ENCODE measurements at places on chromosomes 13 and 19. TPM values are rescaled to one million over a fixed set of nuclear protein-coding genes. Genes with fewer than 3 reads are reported as not detected.
A peak's percentile ranks its signal among the peaks of the same experiment; 100 is the strongest.

DNA sequence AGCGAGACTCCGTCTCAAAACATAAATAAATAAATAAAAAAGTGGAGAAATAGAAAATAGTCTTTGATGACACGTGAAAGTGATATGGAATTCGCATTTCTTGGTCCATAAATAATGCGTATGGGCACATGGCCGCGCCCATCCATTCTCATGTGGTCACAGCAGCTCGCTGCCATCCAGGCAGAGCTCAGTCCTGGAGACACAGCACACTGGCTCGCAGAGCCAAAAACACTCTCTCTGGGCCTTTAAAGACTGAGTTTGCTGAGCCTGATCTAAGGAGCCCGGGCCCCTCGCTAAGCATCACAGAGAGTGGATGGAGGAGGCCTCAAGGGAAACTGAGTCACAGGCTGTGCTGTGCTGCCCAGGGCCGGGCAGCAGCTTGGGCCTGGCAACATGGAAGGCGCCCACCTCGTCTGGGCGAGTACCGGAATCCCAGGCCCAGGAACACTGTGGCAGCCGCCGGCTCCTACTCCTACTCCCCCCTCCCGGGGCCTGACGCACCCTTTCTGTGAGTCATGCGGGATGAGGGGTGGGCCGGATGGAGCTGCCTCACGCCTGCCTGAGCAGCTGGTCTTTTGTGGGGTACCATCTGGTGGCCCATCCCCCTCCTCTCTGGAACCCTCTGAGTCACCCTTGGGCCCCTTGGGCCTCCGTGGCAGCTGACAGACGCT, 28.9 kb upstream of the CACTIN start:
- no peak for DNase-seq

DNA sequence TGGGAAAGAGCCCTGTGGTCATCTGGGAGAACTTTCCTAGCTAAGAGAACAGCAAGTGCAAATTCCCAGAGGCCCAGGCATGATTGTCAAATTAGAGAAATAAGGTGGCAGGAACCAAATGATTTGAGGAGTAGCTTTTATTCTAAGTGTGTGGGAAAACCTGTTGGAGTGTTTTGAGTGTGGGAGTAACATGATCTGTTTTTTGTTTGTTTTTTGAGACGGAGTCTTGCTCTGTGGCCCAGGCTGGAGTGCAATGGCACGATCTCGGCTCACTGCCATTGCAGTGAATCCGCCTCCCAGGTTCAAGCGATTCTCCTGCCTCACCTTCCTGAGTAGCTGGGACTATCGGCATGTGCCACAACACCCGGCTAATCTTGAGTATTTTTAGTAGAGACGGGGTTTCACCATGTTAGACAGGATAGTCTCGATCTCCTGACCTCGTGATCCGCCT, 2.4 kb downstream of the SAE1 start:
- no peak for DNase-seq

- DNase-seq: no peak
Observed at GRCh38 chr13:108680011-108680410, 50.6 kb downstream of the MYO16 start.

GRCh38 chr19:16595097-16595496, 22.9 kb upstream of the SLC35E1 start:
- DNase-seq: no peak

Gene IGFL3
- polyA plus RNA-seq: not detected

GRCh38 chr13:29782798-29783197, 67.6 kb downstream of the UBL3 start:
- DNase-seq: no peak

Gene ZNF256
- polyA plus RNA-seq: 6.9 TPM

DNA sequence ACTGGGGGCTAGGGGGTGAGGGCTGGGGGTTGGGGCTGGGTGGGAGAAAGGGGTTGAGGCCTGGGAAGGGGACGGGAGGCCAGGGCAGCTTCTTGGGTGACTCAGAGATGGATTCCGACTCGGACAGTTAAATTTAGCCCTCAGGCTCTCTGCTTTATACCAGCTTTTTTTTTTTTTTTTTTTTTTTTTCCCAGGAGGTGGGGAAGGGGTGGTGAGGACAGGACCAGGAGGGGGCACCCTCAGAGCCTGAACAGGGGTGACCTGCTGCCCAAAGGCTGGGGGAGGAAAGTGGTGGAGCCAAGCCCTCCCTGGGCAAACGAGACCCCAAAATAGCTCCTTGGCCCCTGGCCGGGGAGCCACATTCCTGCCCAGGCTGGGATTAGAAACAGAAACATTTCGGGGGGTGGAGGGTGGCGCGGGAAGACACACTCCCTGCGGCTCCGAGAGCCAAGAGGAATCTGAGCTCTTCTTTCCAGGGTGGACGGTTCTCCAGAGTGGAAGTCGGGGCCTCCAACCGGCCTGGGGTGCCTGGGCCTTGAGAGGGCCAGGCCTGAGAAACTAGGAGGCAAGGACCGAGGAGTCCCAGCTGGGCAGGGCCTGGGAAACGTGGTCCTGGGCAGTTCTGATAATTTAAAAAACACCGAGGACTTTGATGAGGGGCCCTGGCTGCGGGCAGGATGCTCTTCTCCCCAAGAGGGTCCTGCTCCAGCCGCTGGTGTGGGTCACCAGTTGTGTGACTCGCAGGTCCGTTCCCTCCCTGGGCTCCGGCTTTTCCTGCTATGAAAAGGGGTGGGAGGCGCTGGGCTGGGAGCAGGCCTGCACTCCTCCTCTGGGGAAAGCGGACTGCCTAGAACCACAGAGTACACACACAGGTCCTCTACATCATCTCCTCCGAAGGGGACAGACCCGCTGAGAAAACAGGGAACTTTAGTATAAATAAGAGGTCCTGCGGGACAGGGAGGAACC, 813 bp upstream of the DMPK start:
- no peak for DNase-seq

- DNase-seq: peak; percentile 51
Observed at GRCh38 chr13:43766725-43767124, 20.0 kb downstream of the ENOX1 start.

DNA sequence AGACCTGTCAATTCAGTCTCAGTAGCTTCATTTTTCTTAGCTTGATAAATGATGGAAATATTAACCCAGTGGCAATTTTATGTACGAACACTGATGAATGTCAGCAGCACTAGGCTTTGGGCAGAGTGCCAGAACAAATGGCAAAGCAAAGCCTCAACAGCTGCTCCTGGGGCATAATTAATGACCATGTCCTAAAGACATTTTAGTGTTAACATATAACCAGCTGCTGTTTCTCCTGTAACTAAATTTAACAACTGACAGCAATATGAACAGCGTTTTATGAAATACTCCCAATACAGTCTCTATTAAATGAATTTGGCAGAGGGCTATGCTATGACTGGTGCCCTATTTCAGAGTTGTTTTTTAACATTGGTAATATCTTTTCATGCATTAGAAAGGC, 47.1 kb downstream of the ZNF568 start:
- peak; percentile 52 for DNase-seq

- no peak for DNase-seq
Observed at GRCh38 chr19:58558066-58558622, at the start of gene UBE2M. TSS of gene UBE2M (minus strand) at chr19:58558611. CDS start at chr19:58558381, 230 bp downstream.

DNA sequence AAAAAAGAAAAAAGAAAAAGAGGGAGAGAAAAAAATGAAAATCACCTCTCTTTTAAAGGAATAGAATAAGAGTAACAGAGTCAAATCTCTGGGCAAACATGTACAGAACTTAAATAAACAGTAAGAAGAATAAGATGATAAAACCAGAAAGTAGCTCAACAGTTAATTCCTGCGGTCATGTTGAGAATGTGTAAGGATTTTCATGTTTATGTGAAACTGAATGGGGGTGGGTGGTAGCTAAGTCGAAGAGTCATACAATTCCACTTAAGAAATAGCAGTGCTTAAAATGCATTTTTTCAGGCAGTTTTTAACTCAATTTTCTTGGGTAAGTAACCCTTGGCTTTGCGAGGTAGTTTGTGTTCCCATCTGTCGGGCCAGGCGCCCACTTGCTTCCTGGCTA, 60.9 kb downstream of the PEX11G start:
- DNase-seq: no peak

DNA sequence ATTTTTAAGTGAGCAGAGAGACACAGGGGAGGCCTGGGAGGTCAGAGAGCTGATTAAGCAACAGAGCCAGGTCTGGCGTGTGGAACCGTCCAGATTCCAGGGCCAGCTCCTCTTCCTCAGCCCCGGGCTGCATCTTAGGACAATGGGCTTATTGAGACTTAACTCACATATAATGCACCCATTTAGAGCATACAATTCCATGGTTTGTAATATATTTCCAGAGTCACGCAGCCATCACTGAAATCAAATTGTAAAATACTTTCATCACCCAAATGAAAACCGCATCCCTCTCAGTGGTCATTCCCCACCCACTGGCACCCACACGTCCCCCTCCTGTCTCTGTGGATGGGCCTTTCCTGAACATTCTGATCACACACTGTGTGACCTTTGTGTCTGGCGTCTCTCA, 2.1 kb upstream of the HMG20B start:
- DNase-seq: no peak

GRCh38 chr13:99133230-99133629, 67.4 kb upstream of the UBAC2 start:
- DNase-seq: no peak

DNA sequence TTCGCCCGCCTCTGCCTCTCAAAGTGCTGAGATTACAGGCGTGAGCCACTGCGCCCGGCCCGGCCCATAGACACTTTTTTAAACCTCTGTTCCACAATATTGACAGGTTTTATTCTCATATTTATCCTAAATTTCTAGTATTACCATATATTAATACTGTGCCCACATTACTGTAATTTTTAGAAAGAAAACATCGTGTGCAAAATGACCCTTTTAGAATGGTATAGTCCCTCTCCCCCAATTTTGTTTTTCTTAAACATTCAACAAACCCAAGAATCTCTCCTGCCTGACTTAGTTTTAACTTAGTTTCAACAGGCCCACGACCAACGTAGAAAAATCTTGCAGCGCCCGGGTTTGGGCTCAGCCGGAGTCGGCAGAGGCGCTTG, 9.1 kb downstream of the CDX2 start:
- no peak for DNase-seq

Gene SWSAP1
- polyA plus RNA-seq: 1.3 TPM

Gene ADGRE1
- polyA plus RNA-seq: 0.08 TPM

DNA sequence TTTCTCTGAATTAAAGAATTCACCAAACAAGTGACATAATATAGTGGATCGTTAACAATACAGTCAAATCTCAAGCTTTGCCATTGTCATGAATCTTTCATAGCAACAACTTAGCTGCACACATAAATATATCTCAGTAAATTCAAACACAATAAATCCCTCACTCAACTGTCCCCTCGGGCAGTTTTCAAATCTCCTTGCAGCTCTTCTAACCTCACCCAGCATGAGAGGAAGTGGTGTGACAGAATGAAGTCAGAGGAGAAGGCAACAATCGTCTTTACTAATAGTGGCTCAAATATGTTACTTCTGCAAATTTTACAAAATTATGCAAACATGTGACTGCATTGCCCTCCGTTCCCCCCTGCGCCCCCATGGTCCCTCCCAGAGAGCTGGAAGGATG, 148.2 kb downstream of the RAP2A start:
- DNase-seq: no peak

GRCh38 chr19:15635016-15635805, 5.5 kb upstream of the CYP4F3 start:
- DNase-seq: no peak

Gene PHF11
- 39.0 TPM for polyA plus RNA-seq

Gene IGFL4
- 8.9 TPM for polyA plus RNA-seq

GRCh38 chr19:30916238-30916637, 433.0 kb downstream of the TSHZ3 start:
- DNase-seq: no peak

Gene SBSN
- not detected for polyA plus RNA-seq

- DNase-seq: peak; percentile 77
Observed at GRCh38 chr19:11242864-11243797, 3.7 kb downstream of the ANGPTL8 start.

DNA sequence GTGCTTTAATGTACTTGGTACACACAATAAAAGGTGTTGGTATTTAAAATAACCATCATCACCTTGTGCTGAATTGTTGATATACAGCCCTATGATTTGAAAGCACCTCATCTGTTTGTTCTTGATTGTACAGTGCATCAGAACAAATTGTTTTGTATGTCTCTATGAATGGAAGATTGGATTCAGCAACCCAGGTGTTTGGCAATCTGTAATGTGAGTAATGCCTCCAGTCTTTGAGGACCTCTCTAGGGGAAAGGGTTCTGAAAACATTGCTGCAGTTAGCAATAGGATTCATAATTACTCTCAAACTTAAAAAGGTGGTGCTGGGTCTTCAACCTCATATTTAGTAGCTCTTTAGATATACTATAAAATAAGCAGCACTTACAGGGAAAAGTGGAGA, 341.8 kb downstream of the OXGR1 start:
- DNase-seq: no peak

DNA sequence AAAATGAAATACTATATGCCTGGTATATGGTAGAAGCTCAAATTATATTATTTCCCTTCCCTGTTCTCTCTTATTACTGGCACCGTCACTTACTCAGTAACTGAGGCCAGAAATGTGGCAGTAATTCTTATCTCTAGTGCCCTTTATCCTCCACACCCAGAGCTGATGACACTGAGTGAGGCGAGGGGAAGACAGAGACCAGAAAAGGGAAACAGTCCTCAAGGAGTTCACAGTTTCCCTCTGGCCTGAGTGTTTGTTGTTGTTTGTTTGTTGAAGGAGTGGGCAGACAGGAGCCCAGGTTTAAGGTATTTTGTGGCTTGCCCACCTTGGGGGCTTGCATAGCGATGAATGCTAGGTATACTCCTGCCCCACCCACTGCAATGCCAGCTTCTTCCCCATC, 101.5 kb upstream of the FNDC3A start:
- DNase-seq: no peak

- DNase-seq: no peak
Observed at GRCh38 chr13:95137096-95137495, 164.2 kb downstream of the ABCC4 start.

Gene DPF1
- polyA plus RNA-seq: 3.3 TPM

GRCh38 chr13:60120617-60121336, 43.0 kb downstream of the DIAPH3 start:
- no peak for DNase-seq

GRCh38 chr19:18414504-18415177, 4.6 kb upstream of the SSBP4 start:
- DNase-seq: no peak

- DNase-seq: no peak
Observed at GRCh38 chr13:44309794-44310757, 63.5 kb upstream of the SERP2 start.

DNA sequence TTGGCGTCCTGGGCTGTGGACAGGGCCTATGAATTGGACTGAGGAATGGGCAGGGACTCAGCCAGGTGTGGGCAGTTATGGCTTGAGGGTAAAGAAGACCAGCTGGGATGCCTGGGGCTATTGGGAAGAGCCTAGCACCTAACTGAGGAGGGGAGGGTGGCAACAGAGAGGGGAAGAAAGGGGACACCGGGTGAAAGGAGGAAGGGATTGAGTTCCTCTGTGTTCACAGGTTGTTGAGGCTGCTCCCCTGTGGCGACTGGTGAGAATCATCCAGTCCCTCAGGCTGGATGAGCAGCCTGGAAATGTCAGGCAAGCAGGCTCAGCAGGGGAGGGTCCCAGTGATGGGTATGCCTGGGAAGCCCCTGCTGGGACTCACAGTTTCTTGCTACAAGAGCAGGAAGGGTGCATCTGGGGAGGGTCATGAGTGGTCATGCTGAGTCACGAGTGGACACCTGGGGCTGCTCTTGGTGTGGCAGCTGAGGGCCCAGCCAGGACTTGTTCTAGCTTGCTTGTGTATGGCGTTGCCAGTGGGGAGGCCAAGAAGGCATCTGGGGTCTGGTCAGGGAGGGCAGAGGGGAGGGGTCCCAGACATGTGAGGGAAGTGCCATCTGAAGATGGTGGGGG, 1.4 kb downstream of the ZNF324 start:
- DNase-seq: no peak
